ENCODE measurements at places on chromosomes 7 and 10.

DNA sequence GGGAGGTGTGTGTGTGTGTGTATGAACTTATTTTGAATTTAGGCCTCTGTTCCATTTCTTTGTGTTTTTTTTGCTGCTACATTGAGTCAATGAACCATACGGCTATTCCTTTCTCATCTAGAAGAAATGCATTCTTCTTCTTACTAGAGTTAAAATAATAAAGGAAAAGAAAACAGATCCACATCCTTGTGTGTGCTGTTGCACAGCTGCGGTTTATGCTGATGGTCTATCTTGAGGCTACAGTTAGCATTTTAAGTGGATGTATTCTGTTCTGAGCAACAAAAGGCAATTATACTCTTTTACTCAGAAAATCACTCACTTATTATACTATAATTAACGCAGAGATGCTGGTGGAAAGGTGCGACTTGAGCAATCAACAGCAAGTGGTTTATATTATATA lies 615.0 kb upstream of the MBL2 start:
- no peak for DNase-seq

GRCh38 chr10:12579954-12580858 lies 230.9 kb downstream of the CAMK1D start:
- no peak for DNase-seq

- no peak for DNase-seq
Measured at GRCh38 chr7:13231216-13231615, 543.8 kb downstream of the ARL4A start.

DNA sequence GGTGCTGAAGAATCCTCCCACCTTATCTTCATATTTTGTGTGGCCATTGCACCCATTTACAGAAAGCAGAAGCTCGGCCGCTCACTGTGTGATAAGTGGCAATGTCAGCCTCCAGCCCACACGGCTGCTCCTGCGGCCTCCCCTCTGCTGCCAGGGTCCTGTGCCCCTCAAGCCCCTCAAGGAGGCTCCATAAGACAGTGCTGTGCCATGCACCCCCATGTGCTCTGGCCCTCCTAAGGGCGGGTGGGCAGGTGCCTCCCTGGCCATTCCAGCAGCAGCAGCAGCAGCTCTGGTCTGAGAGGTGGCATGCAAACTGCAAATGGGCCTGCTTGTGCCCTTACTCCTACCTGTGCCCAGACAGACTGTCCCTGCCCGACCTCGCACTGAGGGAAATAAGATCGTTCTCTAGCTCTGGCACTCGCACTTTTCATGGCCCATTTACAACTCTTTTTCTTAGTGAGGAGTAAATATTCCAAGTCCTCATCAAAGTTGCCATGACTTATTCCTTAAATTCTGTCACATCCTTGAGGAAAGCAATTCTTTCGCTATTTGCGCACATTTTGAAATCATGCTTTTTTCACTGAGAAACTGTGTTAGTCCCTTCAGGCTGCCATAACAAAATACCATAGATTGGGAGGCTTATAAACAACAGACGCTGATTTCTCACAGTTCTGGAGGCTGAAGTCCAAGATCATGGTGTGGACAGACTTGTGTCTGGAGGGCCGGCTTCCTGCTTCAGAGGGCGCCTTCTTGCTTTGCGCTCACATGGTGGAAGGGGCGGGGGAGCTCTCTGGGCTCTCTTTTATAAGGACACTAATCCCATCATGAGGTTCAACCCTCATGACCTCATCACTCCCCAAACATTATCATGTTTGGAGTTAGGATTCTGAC lies 187.8 kb downstream of the COBL start:
- DNase-seq, result no peak

GRCh38 chr7:22356701-22357310 lies at the start of gene RAPGEF5:
Gene RAPGEF5 (minus strand): TSS chr7:22357154. CDS start chr7:22357060, 94 bp downstream.
- DNase-seq, result no peak

DNA sequence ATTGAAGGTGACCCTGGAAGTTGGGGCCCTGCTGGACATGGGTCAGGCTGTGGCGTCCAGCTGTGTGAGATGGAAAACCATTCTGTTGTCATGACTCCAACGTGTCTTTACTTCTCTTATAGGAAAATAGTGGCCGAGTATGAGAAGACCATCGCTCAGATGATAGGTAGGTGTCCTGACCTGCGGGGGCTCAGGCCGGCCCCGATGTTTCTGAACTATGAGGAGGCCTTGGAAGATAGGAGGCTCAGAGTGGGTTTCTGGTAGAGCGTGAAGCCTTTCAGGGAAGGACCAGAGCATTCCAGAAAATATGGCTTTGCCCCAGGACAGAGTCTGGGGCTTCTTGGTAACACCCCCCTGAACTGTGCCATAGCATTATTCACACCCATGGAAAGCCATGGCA lies 29.3 kb upstream of the BTBD16 start:
- no peak for DNase-seq

DNA sequence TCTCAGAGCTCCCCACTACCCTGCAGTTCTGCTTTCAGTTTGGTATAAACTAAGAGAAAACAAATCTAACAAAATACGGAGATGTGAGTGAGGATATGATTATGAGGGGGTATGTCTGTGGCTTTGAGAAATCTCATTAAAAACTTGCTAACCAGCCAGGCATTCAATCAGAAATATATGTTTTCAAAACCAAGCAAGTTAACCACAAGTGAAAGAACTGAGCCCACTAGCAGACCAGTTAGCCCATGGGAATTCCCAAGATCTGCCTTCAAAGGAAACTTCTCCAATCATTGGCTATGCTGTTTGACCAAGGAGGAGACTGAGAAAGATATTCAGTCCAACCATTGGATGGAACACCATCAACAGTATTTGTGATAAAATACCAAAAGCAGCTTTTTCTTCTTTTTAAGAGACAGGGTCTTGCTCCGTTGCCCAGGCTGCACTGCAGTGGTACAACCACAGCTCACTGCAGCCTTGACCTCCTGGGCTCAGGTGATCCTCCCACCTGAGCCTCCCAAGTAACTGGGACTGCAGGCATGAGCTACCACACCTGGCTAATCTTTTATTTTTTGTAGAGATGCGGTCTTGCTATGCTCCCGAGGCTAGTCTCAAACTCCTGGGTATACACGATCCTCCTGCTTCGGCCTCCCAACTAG lies 41.2 kb downstream of the FGFR2 start:
- DNase-seq, result no peak

DNA sequence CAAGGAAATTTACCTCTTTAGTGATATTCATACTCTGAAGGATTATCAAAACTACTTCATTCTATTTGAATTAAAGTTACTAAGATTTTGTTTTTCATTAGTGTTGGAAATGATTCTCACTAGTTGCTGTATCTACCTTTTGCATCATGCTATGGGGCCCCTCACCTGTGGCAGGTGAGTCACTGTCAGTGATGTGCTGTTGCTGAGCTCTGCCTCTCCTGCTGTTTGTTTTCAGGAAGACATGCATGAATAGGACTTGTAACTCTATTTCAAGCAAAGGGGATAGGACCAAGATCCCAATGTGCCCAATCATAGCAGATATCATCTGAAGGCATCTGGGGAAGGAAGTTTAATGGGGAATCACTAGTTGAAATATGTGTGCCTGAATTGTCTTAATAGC lies 57.4 kb upstream of the AGR3 start:
- no peak for DNase-seq

Measured in activated CD4-positive, CD25-positive, alpha-beta regulatory T cell (primary cell).